Right lobe of liver (tissue), 6 donors: ENCODE measurements at places on chromosomes 7 and 10. TPM values are rescaled to one million over a fixed set of nuclear protein-coding genes. Genes with fewer than 3 reads are reported as not detected.

- DNase-seq, result no peak
Observed at GRCh38 chr10:104057717-104058116, 28.0 kb downstream of the COL17A1 start.

- no peak for DNase-seq
Observed at GRCh38 chr7:148142660-148143248, 447.8 kb upstream of the C7orf33 start.

CHST15 gene
- total RNA-seq, result 11.8 TPM

- DNase-seq, result no peak
Observed at GRCh38 chr10:19605806-19606205, 210.4 kb upstream of the PLXDC2 start.

CRHR2 gene
- not detected for total RNA-seq

GJD4 gene
- total RNA-seq, result not detected

CDNF gene
- total RNA-seq, result 4.0 TPM

GRCh38 chr10:29315814-29316213 lies 26.9 kb downstream of the LYZL1 start:
- no peak for DNase-seq

DNA sequence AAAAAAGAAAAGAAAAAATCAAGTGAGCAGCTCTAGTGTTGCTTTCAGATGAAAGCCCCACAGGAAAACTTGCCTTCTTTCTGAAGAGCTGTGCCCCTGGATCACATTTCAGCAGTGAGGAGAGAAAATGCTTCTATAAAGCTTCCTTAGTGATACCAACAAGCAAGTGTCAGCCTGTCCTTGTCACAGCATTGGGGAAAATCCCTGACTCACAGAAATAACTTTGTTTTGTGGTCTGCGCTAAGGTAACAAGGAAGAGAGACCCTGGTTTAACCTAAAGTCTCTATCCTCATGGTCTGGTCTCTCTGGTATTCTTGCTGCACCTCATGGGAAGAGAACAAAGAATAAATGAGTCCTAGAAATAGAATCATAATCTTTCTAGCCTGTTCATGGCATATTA lies 885.2 kb upstream of the SORCS1 start:
- DNase-seq, result no peak

DNA sequence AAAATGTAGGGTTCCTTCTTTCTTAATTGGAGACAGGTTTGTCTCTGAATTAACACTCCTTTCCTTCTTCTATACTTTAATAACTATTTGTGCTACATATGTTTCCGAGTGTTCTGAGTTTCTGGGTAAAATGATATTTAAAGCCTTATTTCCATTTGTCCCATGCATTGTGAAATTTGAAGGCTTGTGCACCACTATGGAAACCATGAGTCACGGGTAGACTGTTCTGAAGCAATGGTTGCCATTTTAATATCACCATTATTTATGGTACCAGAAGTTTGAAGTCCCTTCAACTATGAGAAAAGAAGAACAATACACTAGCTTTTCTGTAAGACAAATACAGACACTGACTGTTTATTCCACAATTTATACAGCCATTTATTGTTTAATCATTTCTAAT lies 44.7 kb upstream of the ZEB1 start:
- DNase-seq, result no peak

DNA sequence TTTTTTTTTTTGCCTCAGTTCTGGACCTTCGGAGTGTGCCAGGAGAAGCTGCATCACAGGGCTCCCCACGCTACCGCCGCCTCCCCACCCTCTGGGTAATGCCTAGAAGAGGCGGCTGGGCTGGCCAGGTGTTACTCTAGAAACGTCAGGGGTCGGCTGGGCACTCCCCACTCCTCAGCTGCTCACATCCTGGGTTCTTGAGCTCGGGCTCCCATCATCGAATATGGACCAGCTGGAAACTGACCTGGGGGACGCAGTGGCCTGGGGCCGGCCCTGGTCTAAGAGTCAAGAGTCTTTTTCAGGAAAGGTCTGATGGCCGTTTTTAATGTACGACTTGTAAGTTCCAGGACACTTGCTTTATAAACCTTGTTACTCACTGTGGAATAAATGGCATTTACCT lies 326.5 kb downstream of the WDR37 start:
- DNase-seq, result no peak

NCOA4 gene
- total RNA-seq, result 130 TPM

GPER1 gene
- total RNA-seq, result 7.0 TPM

DNA sequence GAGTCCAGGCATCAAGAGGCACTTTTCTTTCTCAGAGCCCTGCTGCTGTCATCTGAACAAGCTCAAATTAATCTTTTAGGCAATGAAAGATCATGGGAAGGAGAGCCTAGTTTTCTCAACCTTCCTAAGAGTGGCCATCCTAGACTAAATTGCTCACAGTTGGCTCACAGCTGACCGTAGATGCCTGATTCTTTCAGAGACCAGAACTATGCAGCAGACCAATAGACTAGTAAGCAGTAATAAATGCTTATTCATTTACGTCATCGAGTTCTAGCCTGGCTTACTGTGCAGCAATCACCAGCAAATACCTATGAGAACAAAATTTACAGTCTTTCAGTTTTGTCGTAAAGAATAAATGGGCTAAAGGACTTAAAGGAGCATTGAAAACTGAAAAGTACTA lies 602.9 kb upstream of the GHITM start:
- no peak for DNase-seq

DNA sequence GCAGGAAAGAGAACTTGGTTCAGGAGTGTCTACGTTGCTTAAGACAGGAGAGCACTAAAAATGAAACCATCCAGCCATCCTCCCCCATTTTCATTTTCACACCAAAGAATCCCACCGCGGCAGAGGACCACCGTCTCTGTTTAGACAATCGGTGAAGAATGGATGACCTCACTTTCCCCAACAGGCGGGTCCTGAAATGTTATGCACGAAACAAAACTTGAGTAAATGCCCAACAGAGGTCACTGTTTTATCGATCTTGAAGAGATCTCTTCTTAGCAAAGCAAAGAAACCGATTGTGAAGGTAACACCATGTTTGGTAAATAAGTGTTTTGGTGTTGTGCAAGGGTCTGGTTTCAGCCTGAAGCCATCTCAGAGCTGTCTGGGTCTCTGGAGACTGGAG lies 1.4 kb upstream of the IL6 start:
- no peak for DNase-seq

NEUROG3 gene
- total RNA-seq, result not detected

MYPN gene
- 0.07 TPM for total RNA-seq

DNA sequence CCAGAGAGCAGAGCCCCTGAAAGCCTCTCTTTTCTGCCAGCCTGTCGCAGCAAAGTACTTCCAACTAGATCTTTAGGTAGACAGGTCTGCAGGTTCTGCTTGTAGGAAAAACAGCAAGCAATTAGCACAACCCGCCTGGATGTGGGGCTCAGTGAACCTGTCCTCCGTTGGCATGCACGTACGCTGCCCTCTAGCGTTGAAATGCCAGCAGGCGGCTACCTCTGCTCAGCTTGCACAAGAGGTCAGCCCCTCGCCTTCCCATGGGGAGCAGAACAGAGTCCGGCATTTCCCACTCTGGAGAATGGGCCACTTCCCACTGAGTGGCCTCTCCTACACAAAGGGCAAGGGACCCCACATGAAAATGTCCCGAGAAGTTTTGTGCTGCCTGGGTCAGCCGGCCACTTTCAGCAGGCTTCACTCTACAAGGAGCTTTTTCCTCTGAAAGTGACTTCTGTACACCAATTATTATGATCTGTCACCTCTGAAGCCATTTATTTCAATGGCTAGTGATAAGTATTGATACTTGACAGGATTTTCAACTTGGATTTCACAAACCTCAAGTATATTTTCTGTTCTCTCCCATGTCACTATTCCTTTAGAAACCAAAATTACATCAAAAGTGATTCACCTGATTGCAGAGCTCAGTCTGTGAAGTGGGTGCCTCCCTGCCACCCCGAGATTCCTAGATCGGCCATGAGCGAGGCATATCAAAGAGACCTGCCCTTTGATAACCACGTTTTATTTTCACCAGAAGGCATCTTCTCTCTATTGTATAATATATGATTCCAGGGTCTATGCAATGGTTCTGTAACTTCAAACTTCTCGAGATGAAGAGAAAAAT lies 56.7 kb downstream of the JCAD start:
- peak; percentile 84 for DNase-seq

PLPP4 gene
- 0.35 TPM for total RNA-seq
